Amniotic epithelial cell (primary cell): ENCODE measurements at places on chromosomes 5 and 9.

DNA sequence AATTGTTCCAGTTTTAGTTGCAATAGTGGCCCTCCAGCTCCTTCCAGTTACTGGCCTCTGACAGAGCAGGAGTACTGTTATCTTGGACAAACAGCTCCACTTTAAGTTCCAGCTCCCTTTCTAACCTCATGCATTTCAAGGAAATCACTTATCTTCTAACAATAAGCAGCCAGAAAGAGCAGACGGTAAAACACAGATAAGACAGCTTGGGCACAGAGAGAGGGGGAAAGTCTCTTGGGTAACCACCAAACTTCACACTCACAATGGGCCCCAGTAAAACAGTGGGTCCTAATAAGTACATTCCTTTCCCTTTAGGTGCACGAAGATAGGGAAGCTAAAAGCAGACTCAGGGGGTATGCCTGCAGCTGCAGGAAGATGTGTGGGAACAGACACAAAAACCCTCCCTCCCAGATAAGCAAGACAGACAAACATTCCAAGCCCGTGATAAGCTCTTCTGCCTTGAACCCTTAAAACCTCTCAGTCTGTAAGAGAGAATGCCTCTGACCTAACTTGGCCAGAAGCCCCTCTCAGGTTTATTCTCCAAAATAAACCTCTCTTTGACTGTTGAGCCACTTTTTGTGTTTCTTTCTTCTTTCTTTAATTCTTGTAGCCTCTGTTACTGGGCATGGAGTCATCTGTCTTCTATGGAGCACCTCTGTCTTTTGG is 30.8 kb downstream of the OR1J1 start:
- DNase-seq: peak; percentile 66

DNA sequence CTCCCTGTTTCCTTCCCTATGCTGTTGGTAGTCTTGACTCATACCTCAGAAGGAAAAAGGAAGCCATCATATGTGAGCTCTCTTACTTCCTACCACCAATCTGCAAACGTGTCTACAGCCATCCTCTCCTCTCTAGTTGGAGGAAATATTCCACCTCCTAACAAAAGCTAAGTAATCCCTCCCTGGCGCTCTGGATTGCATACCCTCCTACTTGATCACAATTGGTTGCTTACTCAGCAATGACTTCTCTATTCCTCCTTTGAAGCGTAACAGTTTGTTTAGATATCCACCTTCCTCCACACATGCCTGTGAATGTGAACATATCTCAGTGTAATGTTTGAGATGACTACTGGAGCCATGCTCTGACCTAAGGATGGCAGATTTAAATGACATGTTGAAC is 18.2 kb downstream of the RUSC2 start:
- no peak for DNase-seq

- DNase-seq: no peak
Measured at GRCh38 chr9:82117026-82117811, 128.6 kb downstream of the SPATA31D1 start.

DNA sequence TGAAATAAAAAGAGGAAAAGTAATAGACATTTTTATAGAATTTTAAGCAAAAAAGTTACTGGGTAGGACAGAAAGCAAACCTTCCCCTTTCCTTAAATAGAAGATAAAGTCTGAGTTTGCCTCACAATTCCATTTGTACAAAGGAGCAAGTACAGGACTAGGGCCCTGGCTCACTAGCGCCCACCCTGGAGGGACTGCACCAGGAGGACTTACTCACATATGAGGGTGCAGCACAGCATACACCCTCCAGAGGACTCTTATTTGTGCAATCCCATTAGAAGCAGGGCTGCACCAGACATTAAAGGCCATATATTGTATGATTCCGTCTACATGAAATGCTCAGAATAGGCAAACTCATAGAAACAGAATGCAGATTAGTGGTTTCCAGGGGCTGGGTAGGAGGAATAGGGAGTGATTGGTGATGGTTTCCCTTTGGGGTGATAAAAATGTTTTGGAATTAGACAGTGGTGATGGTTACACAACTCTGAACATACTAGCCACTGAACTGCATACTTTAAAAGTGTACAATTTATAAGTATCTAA is 4.5 kb downstream of the REEP5 start:
- peak; percentile 85 for DNase-seq

- no peak for DNase-seq
Measured at GRCh38 chr5:117731446-117731845, 1156.8 kb upstream of the SEMA6A start.

- no peak for DNase-seq
Measured at GRCh38 chr5:174825587-174825986, 101.2 kb downstream of the MSX2 start.

GRCh38 chr5:38556088-38556598 is 303 bp downstream of the LIFR start:
- no peak for DNase-seq

GRCh38 chr5:141515141-141515540 is 26.3 kb downstream of the PCDHGC5 start:
- no peak for DNase-seq

GRCh38 chr5:122129306-122129705 is at the start of gene ZNF474:
Gene ZNF474, plus strand, starts transcription at chr5:122129546. Its CDS starts 22,445 bp downstream, at chr5:122151991.
- peak; percentile 98 for DNase-seq

DNA sequence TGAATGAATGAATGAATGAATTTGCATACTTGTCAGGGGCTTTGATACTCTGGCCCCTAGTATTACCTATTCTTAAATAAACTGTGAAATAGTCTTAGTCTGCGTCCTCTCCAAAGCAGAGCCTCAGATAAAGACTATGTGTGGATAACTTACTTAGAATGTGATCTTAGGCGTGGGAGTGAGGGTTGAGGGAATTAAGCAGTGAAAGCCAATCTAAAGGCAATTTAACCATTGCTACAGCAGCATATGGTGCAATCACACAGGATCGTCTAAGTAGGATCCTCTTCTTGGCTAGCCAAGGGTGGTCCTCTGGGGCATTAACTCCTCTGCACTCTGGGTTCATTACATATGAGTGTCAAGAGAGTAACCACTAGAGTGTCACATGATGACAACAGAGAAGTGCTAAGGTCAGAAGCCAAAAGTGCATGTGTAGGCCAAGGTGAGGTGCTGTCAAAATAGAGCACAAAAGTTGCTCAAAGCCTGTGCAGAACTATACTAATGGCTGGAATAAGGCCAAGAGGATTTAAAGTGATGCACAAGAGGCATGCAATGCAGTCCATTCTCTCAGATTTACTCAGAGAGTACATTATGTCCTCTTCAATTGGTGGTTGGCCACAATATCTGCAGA is 274.4 kb upstream of the SEMA6A start:
- DNase-seq: no peak

DNA sequence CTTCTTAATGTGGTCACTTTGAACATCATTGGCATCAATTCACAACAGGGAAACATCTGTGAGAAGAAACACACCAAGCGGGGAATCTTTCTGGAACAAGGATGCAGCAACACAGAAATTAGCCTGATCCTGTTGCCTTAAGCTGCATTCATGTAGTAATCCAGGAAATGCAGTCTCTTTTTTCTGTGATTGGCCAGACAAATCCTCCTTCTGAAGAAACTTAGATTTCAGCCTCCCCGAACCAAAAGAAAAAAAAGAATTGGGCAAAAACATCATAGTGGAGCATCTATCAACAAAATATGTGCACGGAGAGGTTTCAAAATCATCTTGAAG is 7.2 kb upstream of the XPA start:
- DNase-seq: no peak

- peak; percentile 57 for DNase-seq
Measured at GRCh38 chr9:21559402-21560280, 77.5 kb upstream of the IFNE start.

- DNase-seq: no peak
Measured at GRCh38 chr9:76502746-76503145, 43.8 kb downstream of the GCNT1 start.

DNA sequence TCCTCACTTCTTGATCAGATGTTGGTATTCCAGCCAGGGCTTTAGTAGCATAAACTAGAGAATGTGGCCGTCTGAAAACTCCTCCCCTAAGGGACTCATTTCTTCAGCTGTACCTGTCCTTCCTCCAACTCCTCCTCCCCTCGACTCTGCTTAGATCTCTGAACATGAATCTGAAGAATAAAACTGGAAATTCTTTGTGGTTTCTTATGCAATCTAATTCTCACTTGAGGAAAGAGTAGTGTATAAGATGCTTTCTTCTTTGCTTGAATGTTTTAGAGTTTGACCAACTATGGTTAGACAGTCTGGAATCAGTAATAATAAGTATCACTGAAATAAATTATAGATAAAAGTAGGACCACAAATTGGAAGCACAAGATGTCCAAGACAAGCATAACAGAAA is 128.5 kb downstream of the LRRC70 start:
- no peak for DNase-seq

DNA sequence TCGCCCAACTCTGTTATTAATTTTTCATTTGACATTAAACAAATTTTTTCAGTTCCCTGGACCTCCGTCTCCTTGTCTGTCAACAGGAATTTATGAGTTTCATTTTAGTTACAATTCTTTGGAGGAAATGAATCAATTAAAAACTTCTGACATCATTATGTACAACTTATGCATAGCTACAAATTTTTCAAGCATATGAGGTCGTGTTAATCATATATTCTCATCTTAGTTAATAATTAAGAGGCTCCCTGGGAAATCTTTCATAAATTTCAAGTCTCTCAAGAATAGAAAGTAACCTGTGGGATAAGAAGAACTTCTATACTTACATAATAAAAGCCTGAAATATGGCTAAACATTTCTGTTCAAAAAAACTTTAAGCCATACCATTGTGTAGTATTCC is 3.4 kb downstream of the UGT3A1 start:
- no peak for DNase-seq

- DNase-seq: no peak
Measured at GRCh38 chr5:165834891-165835290, 2329.5 kb downstream of the MAT2B start.

- DNase-seq: no peak
Measured at GRCh38 chr5:149731332-149731616, 1.2 kb downstream of the PPARGC1B start.
